ENCODE measurements at places on chromosomes 1 and 21.

GRCh38 chr21:45818904-45819285 is 162.7 kb upstream of the COL6A1 start:
- DNase-seq, result peak; percentile 90

DNA sequence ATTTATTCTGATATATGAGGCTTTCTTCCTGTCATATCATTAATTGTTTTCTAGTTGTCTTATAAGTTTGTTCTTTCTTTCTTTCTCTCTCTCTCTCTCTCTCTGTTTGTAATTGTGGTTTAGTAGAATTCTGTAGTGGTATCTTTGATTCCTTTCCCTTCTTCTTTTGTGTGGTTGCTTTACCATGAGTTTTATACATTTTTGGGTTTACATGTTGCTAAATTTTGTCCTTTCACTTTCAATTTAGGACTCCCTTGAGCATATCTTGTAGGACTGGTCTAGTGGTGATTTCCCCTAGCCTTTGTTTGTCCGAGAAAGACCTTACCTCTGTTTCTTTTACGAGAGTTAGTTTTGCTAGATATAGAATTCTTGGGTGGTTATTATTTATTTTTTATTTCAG is 162.3 kb upstream of the CHRM3 start:
- DNase-seq, result no peak

DNA sequence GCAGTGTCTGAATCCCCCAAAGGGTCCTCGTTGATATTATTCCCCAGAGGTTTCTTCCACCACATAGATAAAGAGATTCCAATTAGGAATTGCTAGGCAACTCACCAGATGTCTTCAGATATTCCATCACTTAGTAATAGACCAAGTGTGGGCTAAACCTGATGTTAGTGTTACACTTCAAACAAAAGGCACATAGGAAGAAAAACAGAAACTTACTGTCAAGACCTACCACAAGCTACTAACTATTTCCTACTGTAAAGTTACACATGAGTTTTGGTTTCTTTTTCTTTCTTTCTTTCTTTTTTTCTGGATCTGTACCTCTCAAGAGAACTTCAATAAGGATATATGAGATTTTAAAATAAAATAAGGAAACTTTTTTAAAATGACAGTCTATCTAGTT is 879.1 kb upstream of the NEGR1 start:
- no peak for DNase-seq

DNA sequence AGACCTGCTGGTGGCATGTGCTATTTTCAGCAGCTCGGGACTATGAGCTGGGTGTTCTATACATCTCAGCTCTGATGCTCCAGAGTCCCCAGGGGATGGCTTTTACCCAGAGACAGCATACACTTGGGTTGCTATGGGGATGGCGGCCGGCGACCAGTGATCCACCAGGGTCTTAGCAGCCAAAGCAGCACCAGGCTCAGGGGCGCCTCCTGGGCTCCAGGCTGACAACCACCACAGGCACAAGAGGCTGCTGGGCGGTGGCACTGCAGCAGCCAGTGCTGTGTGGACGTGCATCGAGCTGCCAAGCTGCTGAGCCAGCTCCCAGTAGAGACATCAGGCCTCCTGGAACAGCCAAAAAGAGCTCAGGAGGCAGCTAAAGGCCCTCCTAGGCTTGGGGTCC is 37.6 kb upstream of the CLSTN1 start:
- DNase-seq, result no peak

- peak; percentile 43 for DNase-seq
Observed at GRCh38 chr1:198908995-198909394, 270.2 kb downstream of the PTPRC start.

DNA sequence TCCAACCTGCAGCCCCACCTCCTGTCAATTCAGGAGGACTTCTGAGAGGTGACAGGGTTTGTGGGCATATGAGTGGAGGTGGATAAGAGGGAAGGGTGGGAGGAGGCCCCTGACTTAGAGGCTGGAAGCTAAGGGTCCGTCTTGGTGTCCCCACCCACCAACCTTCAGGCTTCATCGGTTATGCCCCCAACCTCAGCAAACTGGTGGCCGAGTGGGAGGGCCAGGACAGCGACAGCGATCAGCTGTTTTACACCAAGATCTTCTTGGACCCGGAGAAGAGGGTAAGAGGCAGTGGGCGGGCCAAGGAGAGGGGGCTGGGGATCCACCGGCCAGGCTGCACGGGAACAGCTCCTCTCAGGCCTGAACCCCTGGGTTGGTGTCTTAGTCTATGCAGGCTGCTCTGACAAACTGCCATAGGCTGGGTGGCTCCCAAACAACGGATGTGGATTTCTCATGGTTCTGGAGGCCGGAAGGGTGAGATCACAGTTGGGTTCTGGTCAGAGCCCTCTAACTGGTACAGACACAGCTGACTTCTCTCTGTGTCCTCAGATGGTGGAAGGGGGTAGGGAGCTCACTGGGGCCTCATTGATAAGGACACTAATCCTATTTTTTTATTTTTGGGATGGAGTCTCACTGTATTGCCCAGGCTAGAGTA is 18.1 kb downstream of the PLOD1 start:
- no peak for DNase-seq

DNA sequence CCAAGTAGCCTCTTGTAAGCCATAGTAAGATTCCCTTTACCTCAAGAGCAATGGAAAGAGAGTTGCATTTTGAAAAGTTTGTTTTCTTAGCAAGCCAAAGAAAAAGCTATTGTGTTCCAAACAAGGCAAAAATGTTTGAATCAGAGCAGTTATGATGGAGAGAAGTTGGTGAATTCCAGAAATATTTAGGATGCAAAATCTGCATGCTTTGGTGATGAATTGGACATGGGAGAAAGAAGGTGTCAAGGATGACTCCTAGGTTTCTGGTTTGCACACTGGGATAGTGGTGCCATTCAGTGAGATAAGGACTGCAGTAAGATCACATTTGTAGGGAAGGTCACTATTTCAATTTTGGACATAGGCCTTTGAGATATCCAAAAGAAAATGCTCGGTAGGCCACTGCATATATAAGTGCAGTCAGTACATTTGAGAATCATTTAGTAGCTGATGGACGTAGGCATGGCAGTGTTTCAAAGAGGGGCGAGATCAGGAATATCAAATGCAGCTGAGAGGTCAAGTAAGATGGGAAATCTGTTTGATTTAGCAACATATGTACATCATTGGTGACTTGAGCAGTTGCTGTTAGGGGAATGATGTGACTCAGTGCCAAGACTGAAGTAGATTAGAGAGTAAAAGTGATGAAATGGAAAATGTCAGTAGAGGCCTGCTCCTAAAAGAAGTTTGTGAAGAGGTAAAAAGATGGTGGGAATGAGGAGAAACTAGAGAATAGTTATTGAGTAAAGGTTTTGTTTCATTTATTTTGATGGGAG is 33.9 kb upstream of the GPR25 start:
- peak; percentile 76 for DNase-seq

DNA sequence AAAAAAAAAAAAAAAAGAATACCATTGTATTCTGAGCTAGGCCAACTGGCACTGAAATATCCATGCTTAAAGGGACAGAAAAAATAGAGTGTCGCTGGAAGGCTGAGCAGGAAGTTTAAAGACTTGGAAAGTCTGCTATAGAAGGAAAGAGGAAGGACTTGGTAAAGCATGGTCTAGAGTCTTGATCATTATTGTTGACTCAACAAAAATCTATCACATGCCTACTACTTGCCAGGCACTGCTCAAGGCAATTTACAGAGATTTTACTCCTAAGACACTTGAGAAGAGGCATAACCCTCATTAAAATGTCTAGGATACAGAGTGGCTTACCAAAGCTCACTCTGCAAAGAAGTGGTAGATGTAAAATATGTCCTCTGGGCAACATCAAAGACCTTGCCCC is 324.0 kb upstream of the DAB1 start:
- no peak for DNase-seq

- DNase-seq, result peak; percentile 94
Observed at GRCh38 chr1:186212568-186213224, 162.4 kb downstream of the TPR start.

- DNase-seq, result peak; percentile 88
Observed at GRCh38 chr1:162003830-162004215, 19.8 kb downstream of the OLFML2B start.

DNA sequence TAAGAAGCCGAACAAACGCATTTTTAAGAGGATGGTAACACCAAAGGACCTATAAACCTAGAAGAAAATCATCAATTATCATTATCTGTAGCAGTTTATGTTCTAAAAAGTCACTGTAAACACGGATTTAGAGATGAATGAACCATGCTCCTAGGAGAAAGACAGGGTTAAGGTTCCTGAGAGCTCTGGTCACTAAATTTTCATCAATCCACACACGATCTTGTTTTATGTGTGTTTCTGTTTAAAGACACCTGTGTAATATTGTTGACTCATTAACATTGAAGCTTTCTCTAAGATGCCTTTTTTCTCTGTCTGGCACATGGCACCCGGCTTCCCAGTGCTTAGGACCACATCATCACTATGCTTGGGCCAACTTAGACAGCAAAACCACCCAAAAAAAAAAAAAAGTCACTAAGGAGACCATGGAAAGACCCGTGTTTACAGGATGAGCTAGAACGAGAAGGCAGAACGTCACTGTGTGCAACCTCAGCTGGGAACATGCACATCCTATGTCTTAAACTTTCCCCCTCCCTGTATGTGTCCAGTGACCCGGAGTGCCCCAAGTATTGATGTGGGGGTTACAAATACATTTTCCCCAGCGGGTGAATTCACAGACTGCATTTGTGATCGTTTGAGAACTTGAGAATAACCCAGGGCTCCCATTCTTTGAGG is 55.8 kb upstream of the PDE9A start:
- DNase-seq, result no peak

DNA sequence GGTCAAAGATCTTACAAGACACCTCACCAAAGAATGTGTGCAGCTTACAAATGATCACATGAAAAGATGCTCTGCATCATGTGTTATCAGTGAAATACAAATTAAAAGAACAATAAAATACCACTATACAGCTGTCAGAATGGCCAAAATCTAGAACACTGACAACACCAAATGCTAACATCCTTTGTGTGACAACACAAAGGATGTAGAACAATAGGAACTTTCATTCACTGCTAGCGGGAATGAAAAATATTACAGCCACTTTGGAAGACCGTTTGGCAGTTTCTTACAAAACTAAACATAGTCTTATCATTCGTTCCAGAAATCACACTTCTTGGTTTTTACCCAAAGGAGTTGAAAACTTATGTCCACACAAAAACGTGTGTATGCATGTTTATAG is 20.6 kb upstream of the SELP start:
- no peak for DNase-seq

DNA sequence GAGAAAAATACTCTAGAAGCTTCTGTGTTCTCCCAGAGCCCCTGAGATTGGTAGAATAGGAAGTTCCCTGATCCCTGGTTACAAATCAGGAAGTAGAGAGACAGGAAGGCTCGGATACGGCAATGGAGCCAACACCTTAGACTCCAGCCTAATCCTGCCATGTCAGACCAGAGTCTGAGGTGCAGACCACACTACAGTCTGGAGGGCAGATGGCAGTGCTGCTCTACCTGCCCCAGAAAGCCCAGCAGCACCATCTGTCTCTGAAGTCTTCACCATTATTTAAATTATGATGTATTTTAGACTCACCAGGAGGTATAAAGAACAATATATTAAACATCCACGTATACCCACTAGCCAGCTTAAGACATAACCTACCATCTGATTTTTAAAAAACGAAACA is 93.0 kb downstream of the MTR start:
- no peak for DNase-seq

GRCh38 chr1:184755226-184756065 is 788 bp upstream of the EDEM3 start:
- peak; percentile 14 for DNase-seq

DNA sequence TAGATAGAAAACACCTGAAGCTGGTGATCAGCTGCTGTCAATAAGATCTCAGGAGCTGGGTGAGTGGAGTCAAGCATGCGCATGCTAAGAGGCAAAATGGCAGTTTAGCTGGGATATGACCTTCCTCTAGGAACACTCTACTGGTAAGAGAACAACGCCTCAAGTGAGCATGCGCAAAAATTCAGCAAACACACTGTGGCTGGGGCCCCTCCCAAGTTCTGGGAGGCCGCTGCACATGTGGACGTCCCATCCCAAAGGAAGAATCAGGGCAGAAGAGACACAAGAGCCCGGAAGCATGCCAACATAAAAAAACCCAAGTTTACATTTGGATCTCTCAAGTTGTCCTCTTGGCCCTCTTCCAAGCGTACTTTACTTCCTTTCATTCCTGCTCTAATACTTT is 126.3 kb upstream of the F3 start:
- no peak for DNase-seq

DNA sequence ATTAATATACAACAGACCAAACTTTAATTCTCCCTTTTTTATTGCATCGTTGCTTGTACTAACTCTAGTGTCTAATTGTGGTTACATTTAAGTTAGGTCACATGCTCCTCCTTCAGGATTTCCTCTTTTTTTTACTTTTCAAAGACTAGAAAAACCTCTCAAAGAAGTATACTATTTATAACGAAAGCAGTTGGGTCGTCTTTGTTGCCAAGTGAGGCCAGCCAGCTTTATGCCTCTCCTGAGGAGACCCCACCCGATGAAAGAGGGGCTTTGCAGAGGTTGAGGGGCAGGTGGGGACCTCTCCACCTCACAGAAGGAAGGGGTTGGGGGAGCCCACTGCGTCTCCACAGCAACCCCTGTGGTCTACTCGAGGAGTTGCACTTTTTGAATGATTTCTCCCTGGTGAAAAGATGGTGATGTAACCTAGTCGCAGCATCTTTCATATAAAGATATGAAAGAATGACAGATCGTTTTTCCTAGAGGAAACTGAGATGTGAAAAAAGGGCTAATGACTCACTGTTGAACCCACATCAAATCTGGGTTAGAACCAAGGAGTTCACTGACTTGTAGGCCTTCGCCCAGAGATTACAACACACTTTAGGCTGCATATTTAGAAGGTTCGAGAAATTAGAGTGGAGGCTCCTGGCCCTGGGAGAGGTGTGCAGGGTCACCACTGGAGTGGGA is 6.4 kb downstream of the TGFB2 start:
- DNase-seq, result peak; percentile 74

GRCh38 chr1:68230484-68230802 is 1.9 kb downstream of the WLS start:
- peak; percentile 23 for DNase-seq

DNA sequence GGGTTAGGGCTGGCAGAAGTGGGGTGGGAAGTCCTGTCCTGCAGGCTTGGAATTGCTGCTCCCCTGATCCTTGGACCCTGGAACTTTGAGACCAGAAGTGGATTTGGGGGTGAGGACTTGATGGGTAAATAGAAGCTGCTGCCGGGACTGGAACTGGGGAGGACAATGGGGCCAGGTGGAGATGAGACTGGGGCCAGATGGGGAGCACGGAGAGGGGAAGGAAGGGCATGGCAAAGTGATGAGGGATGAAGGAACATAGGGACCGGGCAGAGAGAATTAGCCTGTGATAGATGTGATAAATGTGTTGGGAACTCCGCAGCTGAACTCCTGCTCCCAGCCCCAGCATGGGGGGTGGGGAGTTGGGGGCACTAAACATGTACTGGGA is 637 bp downstream of the NHLH1 start:
- no peak for DNase-seq

DNA sequence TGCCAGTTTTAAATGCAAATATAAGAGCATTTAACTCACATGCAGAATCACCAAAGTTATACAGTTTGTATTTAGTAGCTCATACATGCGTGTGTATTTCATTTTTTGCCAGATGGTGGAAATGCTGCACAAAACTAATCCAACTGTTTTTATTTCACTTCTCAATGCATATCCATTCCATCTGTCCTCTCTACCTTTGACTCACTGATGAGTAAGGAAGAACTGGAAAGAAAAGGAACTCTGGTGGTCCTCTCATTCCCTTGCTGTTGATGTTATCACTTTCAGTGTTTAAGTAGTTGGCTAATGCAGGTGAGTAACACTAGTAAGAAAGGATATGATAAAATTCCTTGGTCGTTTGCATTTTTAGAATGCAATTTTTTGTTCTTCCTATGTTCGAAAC is 5.7 kb upstream of the SLC1A7 start:
- no peak for DNase-seq
